Activated T-cell treated with anti-CD3 and anti-CD28 coated beads for 1 hour (primary cell): ENCODE measurements at places on chromosomes 4 and X.

DNA sequence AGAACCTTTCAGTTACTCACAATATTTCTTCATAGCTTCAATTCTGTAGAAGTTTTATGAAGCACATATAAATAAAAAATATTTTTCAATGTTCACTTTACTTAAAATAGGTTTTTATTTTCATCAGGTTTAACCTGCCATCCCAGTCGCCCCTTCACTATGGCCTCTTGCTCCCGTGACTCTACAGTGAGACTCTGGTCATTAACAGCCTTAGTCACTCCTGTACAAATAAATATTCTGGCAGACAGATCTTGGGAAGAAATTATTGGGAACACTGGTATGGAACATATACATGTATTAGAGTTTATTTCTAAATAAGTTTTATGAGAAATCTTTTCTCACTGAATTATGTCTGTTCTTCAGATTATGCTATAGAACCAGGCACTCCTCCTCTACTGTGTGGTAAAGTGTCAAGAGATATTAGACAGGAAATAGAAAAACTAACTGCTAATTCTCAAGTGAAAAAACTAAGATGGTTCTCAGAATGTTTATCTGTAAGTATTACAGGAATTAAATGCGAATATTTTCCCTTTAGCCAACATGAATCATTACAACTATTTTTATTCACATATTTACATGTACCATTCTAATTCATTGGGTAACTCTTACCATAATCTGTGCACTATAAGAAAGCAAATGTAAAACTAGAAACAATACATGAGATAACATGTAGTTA, 45.6 kb downstream of the SPATA4 start:
- no peak for DNase-seq

DNA sequence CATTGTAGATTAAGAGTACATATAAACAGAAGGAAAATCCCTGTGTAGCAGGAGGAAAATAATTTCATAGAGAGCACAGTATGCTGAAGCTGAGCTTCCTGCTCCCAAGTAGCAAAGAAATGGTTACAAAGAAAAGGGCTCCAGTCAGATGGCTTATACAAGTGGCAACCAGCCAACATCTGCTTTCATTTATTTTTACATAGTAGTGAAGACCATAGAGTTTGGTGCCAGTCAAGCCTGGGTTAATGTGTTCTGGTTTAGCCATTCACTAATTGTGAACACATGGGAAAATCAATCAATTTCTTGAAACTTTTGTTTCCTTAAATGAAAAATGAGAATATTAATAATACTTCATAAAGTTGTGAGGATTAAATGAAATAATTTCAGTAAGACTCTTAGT, 111.3 kb upstream of the ELOVL6 start:
- DNase-seq = no peak

DNA sequence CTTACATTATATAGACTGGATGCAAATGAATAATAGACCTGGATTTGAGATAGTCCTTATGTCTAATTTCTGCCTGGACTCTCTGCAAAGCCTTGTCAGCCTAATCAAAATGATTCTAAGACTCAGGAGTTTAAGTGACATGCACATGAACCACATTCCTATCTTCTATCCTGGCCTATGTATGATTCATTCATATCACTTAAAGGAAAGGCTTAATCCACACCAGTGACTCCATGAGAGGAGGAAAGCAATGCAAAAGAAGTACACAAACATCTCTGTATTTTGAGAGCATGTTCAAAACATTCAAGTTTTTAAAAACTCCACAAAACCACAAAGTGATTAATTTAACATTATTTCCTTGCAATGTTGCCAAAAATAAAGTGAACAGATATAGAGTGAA, 14.6 kb downstream of the AMOT start:
- no peak for DNase-seq

GRCh38 chrX:103378990-103379389, 2.7 kb downstream of the BEX3 start:
- DNase-seq = no peak

- no peak for DNase-seq
Observed at GRCh38 chrX:48681539-48682183, 1.9 kb upstream of the WAS start.

GRCh38 chr4:864456-865120, 38.7 kb upstream of the CPLX1 start:
- no peak for DNase-seq

- no peak for DNase-seq
Observed at GRCh38 chrX:106302304-106302703, 134.2 kb downstream of the PWWP3B start.

DNA sequence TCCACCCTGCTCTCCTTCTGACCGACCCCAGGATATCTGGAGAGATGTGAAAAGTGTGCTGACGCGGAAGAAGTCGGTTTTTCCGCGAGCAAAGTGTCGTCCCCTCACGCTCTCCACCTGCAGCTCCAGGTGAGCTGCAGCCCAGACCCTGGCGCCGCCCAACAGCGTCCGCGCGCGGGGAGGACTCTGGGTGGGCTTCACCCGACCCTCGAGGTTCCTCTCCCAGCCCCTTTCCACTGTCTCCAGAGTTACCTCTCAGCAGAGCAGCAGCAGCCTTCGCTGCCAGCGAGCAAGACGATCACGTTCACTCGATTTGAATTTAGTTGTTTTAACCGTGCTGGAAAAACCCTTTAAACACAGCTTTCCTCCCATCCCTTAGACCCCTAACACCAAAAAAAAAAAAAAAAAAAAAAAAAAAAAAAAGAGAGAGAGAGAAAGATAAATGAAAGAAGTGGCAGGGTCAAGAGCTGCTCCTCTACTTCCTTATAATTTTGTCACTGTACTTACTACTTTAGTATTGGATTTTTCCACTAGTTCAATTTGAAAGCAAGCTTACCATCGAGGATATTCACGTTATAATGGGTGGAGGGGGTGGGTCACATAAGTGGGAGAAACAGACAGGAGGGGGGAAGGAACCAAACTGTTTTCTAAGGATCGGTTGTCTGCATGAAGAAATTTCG, 758 bp upstream of the NR3C2 start:
- no peak for DNase-seq

DNA sequence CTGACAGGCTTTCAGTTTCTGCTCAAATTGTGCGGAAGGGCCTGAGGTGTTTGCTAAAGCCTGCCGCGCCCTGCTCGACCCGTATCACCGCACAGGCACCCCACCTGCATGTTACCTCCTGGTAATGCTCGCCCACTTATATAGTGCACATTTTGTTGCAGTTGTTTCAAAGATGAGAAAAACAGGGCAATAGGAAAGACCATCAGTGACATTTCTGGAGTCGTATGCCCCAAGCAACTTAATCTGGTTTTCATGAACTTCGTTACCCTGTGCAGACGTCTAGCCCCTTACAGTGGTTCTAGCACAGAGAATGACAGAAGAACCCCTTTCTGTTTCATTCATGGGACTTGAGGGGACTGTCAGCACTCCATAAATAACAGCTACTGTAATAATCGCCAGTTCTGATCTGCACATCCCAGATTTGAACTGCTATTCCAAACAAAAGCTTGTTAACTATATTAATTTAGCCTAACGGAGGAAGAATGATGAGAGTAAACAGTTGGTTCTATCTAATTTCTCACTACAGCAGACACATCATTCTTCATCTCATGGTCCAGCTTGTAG, 940 bp upstream of the DCTD start:
- no peak for DNase-seq

- DNase-seq = no peak
Observed at GRCh38 chr4:154218051-154218450, 273.5 kb downstream of the DCHS2 start.

- no peak for DNase-seq
Observed at GRCh38 chr4:150495550-150495949, 86.4 kb upstream of the MAB21L2 start.

DNA sequence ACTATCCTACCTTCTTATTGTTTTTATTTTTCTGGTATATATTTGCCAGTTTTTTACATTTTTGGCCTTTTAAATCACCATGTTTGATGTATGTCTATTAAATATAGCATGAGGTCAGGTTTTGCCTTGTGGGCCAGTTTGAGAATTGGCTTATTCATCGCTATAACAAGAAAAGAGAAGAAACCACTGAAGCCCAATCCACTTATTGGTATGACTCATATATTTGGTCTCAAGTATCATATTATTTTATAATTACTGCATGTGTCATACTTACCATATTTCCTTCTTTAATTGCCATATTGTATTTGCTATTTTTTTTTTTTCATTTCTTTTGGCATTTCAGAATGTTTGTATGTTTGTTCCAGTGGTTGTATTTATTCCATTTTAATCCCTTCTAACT, 99.3 kb downstream of the IRF2 start:
- no peak for DNase-seq

DNA sequence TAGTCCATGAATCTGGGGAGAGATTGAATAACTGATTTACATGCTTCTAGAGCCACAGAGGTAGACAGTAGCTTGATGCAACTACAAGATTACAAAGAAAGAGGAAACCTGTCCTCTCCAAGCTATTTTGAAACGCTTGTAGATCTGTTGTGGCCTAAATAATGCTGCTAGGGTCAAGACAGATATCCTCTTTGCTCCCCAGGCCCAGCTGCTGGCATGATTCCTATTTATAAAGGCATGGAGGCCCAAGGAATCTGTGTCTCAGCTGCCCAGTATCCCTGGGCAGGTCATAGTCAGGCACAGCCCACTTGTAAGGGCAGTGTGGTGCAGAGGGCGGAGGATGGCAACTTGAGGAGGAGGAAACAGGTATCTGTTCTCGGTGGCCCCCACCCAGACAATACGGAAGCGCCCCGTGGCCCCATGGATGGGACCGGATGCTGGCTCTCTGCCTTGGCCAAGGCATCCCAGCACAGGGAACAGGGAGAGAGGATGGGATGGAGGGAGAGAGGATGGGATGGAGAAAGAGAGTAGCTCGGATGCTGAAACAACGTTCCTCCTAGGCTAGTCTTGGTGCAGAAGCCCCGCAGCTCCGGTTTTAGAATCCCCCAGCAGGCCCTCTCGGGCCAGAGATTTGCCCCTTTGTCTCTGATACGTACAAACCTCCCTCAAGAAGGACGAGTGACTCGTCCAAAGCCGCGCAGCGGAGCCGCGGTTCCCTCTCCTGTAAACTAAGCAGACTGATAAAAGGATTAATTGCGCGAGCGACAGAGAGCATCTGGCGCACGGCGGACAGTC, 767 bp upstream of the SMIM20 start:
- DNase-seq = peak; percentile 16

DNA sequence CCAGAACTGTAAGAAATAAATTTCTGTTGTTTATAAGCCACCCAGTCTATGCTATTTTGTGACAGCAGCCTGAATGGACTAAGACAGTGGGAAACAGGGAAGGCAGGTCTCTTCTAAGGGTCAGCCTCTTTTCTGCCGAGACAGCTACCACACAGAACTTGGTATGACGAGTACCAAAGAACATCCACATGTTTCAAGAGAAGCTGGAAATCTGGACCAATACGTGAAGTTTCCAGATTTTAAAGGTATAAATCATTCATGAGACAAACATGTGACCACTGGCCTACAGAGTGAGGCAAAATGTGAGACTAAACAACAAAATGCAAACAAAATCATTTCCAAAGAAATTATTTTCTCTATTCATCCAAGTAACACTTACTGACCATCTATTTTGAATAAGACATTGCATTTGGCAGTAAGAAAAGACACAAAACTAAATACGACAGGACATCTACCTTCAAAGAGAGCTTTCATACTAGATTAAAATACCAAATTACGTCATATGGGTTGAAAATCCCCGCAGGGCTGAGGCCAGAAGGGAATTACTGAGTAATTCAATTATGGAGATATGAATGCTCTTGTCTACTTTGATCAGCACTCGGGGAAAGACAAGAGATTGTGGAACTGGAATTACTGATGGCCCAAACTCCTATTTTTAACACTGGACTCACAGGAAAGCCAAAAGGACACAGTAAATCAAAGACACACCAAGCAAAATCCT, 7.2 kb downstream of the SCARB2 start:
- no peak for DNase-seq

DNA sequence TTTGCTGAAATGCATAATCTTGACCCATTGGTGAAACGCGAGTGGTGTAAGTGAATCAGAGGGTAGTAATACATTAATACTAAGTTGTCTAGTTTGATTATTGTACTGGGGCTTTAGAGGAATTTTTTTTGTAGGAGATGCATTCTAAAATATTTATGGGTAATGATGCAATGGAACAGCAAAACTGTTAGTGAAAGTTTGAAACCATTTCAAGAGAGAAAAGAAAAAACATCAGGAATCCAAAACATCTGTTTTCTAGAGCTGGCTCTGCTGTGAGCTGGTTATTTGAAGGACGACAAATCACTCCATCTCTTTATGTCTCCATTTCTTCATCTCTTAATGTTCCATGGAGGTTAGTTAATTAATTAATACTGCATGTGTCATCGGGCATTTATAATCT, 351.9 kb upstream of the FAT1 start:
- no peak for DNase-seq

GRCh38 chr4:22897520-22898108, 204.9 kb downstream of the GBA3 start:
- peak; percentile 1 for DNase-seq

GRCh38 chrX:107654872-107655761, 26.8 kb downstream of the PRPS1 start:
- DNase-seq = peak; percentile 66

DNA sequence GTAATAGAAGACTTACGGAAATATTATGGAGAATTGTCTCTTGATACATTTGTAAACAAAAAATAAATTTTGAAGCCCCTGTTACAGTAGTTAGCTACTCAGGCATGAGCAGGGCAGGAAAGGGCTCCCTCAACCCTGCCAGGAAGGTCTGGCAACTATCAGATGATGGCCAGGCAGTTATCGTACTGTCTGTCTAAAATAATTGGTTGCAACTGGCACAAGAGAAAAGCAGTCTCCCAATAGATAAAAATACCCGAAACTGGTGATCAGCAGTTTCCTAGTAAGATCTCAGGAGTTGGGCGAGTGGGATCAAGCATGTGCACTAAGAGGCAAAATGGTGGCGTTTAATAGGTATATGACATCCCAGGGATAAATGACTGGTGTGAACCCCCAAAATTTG, 1336.3 kb downstream of the C4orf33 start:
- no peak for DNase-seq

- no peak for DNase-seq
Observed at GRCh38 chrX:567891-568290, 62.7 kb upstream of the SHOX start.

DNA sequence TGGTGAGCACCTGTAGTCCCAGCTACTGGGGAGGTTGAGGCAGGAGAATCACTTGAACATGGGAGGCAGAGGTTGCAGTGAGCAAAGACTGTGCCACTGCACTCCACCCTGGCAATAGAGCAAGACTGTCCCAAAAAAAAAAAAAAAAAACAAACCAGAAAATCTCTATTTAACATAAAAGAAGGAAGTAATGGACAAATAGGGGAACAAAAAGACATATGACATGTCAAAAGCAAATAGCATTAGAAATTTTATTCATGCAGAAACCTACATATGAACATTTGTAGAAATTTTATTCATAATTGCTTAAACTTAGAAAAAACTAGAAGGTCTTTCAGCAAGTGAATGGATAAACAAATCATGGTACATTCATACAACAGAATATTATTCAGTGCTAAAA, 97.1 kb upstream of the SH3RF1 start:
- no peak for DNase-seq

DNA sequence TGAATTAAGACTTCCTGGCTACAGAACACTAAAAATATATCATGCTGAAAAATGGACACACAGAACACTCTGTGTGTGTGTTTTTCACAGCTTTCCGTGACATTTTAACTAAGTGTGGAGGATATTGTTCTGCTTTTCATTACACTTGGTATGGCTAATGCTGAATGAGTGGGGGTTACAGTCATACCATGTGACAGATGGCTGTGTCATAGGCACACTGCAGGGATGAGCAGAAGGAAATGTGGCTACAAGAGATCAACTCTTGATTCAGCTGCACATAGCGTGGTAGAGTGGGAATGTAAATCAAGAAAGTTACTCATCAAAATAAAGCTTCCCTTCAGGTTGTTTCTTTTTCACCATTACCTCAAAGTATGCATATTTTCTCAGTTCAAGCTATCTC, 669.8 kb downstream of the IQCM start:
- DNase-seq = no peak
